ENCODE measurements at places on chromosomes 11 and 22. TPM values are rescaled to one million over a fixed set of nuclear protein-coding genes. Genes with fewer than 3 reads are reported as not detected.
A peak's percentile ranks its signal among the peaks of the same experiment; 100 is the strongest.

The PLAAT5 gene
- total RNA-seq, result 0.07 TPM

GRCh38 chr11:107713009-107713408 lies 1.2 kb upstream of the SLN start:
- no peak for DNase-seq

The TCN1 gene
- not detected for total RNA-seq

GRCh38 chr11:78916759-78917158 lies 342.1 kb upstream of the NARS2 start:
- DNase-seq, result no peak

- no peak for DNase-seq
Measured at GRCh38 chr11:13316528-13316961, 39.0 kb downstream of the BMAL1 start.

- DNase-seq, result no peak
Measured at GRCh38 chr11:93324500-93324899, 6.0 kb upstream of the DEUP1 start.

The OR51E2 gene
- not detected for total RNA-seq

GRCh38 chr22:50527921-50528681 lies 1.7 kb downstream of the TYMP start:
- peak; percentile 18 for DNase-seq

The SYT7 gene
- total RNA-seq, result not detected

The CHADL gene
- 0.11 TPM for total RNA-seq

The BIRC3 gene
- total RNA-seq, result 109 TPM

- DNase-seq, result peak; percentile 15
Measured at GRCh38 chr11:57379732-57380131, 1.2 kb downstream of the PRG3 start.

The IL18 gene
- not detected for total RNA-seq

DNA sequence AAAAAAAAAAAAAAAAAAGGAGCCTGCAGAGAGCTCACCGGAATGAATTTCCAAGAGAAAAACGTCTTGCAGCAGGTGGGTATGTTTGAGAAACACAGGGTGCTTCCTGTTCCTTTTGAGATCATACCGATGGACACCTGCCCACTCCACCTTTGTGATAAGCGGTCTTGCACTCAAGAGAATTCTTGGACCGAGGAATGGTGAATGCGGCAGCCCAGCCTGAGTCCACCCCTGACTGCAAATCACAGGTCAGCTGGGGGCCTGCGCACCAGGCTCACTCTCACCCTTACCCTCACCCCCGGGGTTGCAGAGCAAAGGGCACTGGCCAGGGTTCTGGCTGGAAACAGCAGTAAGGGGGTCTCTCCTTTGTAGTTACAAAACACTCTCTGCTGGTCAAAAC lies 16.8 kb upstream of the TEF start:
- no peak for DNase-seq

The KRTAP5-9 gene
- total RNA-seq, result 0.21 TPM

GRCh38 chr22:33986167-33986771 lies 66.0 kb upstream of the LARGE1 start:
- DNase-seq, result no peak

- DNase-seq, result peak; percentile 20
Measured at GRCh38 chr11:6632116-6633073, 13.2 kb upstream of the TPP1 start.

- DNase-seq, result peak; percentile 73
Measured at GRCh38 chr11:9280655-9281301, 15.6 kb upstream of the DENND5A start.

- peak; percentile 23 for DNase-seq
Measured at GRCh38 chr11:32427935-32428664, 7.2 kb downstream of the WT1 start.

DNA sequence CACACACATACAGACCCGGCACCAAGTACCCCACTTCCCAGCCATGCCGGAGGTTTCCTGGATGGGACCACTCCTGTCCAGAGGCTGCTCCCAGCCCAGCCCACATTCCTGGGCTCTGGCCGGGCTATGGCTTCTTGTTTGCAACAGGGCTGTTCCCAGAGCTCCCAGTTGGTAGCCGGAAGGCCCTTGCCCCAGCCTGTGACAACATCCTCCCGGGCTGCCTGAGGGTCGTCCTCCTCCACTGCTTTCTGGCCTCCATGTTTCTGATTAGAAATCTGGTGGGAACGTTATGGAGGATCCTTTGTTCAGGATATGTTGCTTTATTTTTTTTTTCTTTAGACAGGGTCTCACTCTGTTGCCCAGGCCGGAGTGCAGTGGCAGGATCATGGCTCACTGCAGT lies 952 bp upstream of the CYP2D6 start:
- DNase-seq, result no peak

- no peak for DNase-seq
Measured at GRCh38 chr11:105224482-105225253, 85.1 kb upstream of the CARD18 start.

DNA sequence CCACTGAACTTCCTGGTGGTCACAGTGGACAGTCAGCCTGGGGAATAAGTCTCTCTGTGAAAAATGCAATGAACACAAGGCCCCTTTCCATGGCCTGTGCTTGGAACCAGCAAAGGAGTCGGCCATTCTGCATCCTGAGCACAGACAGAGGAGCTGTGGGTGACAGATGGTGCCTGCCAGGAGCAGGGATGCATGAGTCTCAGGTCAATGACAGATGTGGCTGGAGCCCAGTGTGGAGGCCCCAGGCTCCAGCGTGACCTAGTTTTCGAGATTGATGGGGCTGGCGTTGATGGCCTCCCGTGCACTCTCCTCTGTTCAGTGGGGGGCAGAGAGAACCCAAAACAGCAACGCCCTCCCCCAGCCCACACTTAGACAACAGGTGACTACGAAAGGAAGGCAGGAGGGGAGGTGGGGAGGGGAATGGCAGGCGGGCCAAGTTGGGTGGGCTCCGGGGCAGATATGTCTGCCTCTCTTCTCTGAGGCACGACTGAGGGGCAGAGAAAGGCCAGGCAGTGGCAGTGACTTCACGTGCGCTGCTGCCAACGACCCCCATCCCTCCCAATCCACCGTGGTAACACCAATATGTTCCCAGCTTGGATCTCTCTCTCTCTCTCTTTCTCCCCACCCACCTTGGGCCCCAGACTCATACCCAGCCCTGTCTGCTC lies 34.4 kb upstream of the CD5 start:
- DNase-seq, result no peak

GRCh38 chr22:30866216-30866615 lies 102.4 kb downstream of the MORC2 start:
- DNase-seq, result no peak

- no peak for DNase-seq
Measured at GRCh38 chr11:113481226-113481625, 6.0 kb upstream of the DRD2 start.

DNA sequence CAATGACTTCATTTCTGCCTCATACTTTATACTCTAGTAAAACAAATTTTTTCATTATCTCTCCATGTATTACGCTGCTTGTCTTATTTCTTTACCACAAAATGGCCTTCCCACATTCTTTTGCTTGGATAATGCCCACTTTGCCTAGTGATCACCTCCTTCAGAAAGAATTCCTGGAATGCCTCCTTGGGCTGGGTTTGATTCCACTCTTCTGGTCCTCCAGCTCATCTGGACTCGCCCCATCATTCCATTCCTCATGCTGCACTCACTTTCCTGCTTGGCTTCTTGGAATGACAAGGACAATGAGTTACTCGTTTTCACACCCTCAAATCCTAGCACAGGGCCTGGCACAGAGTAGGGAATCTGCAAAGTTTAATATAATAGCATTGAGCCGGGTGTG lies 475.1 kb upstream of the LARGE1 start:
- DNase-seq, result no peak

The ADAMTS8 gene
- total RNA-seq, result not detected

- DNase-seq, result no peak
Measured at GRCh38 chr11:123853038-123853437, 32.4 kb downstream of the TMEM225 start.

DNA sequence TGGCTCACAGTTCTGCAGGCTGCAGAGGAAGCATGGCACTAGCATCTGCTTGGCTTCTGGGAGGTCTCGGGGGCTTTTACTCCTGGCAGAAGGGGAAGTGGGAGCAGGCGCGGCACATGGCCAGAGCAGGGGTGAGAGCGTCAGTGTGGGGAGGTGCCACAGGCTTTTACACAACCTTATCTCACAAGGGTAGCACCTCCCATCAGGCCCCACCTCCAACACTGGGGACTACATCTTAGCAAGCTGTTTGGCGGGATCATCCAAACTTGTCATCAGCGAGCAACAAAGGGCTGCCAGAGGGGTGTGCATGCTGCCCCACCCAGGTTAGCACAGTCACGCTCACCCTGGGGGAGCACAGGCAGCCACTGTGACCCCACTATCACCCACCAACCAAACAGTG lies 18.9 kb upstream of the YPEL1 start:
- no peak for DNase-seq

The GSTT2 gene
- not detected for total RNA-seq

The OR52R1 gene
- not detected for total RNA-seq

- no peak for DNase-seq
Measured at GRCh38 chr11:23569134-23569533, 708.9 kb upstream of the CCDC179 start.

- no peak for DNase-seq
Measured at GRCh38 chr11:131454989-131455388, 84.6 kb downstream of the NTM start.

DNA sequence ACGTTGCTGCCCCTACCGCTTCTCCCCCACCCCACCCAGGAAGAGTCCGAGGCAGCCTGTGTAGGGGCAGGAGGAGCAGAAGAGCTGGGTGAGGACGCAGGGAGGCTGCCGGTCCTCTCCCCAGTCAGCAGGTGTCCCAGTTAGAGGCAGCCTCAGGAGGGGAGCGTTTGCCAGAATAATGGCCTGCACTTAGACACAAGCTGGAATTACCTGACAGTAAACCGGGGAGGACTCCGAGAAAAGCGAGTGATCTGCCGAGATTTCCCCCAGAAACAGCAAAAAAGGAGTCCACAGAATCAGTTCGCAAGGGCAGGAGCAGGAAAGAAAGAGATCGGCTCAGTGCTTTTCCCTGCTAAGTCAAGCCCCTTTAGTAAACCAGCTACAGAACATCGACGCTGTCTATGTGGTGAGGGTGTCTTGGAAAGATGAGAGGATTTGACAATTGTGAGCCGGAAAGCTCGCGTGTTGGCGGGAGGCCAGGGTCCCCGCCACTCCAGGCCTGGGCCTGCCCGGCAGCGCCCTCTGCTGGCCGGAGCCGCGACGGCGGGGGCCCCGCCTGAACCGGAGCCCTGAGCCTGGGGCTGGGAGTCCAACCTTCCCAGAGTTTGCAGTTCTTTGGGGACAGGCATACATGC lies 17.7 kb upstream of the THRSP start:
- peak; percentile 87 for DNase-seq

GRCh38 chr11:2175659-2176058 lies 4.0 kb upstream of the TH start:
- no peak for DNase-seq

DNA sequence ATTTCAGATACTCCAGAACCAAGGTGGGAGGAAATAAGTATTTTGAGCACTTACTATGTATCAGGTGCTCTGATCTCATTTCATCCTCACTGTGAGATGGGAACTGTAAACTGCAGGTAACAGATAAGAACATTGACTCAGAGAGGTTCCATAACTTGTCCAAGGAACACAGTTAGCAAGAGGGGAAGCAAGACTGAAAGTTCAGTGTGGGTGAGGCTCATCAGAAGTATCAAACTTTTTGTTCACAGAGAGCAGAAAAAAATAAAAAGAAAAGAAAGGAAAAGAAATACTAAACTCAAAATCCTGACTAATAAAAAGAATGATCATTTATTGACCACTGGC lies 37.1 kb downstream of the RAB30 start:
- no peak for DNase-seq

Data from activated CD4-positive, alpha-beta T cell treated with anti-CD3 and anti-CD28 coated beads for 36 hours (primary cell).